ENCODE measurements at places on chromosomes 11 and 22.

DNA sequence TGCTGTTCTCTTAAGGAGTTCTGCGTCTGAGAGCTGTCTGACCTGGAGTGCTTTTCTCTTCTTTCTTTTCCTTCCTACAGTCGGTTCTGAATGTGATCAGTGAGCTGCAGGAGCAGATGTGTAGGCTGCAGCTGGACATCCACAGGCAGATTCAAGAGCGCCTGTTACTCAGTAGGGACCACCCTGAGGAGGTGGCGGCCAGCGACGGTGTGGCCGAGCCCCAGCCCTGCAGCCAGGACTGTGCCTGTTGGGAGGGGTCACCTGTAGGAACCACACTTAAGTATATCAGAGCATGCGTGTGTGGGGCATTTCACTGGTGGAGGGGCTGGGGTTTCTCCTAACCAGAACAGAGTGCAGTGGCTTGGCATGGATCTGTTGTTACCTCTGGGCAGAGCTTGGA, 56.3 kb downstream of the CYB5R2 start:
- DNase-seq, result no peak

- no peak for DNase-seq
Observed at GRCh38 chr11:135008001-135008405, 596.0 kb upstream of the B3GAT1 start.

- DNase-seq, result no peak
Observed at GRCh38 chr11:87030458-87031054, 7.2 kb upstream of the TMEM135 start.

DNA sequence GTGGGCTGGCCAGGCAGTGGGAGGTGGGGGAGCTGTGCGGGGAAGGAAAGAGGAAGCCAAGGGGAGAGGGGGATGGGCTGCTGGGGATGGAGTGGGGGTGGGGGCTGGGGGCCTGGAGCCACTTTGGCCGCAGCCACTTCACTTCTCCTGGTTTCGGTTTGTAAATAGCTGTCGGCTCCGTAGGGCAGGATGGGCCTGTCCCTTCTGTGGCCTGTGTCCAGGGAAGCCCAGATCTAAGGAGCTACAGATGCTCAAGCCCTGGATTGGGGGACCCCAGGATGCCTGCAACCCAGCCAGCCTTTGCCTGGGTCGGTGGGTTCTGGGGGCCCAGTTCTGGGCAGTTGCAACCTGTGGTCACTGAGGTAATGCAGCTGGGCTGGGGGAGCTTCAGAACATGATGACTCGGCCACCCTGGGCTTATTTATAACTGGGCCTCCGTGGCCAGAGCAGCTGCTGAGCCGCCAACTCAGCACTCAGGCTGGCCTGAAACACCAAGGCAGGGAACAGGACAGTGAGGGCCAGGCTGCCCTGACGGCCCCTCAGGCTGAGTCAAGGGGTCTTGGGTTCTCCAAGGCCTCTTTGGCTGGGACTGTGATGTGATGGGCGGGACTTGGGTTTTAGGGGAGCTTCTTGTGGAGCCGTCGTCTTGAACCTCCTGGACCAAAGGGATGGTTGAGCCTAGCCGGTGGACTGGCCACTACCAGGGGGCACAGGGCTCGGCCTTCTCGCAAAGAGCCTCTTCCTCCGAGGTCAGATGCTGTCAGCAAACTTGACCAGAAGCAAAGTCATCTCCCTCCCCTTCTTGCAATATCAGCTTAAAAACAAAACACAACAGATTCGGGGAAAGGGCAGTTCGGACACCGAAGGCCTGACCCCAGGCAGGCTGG, 15.0 kb upstream of the SLC39A13 start:
- DNase-seq, result no peak

GRCh38 chr11:104221455-104221854, 57.5 kb upstream of the PDGFD start:
- DNase-seq, result no peak

- DNase-seq, result no peak
Observed at GRCh38 chr11:20005747-20006146, 154.5 kb downstream of the DBX1 start.

GRCh38 chr11:126212089-126212660, 593 bp downstream of the FAM118B start:
- DNase-seq, result no peak

DNA sequence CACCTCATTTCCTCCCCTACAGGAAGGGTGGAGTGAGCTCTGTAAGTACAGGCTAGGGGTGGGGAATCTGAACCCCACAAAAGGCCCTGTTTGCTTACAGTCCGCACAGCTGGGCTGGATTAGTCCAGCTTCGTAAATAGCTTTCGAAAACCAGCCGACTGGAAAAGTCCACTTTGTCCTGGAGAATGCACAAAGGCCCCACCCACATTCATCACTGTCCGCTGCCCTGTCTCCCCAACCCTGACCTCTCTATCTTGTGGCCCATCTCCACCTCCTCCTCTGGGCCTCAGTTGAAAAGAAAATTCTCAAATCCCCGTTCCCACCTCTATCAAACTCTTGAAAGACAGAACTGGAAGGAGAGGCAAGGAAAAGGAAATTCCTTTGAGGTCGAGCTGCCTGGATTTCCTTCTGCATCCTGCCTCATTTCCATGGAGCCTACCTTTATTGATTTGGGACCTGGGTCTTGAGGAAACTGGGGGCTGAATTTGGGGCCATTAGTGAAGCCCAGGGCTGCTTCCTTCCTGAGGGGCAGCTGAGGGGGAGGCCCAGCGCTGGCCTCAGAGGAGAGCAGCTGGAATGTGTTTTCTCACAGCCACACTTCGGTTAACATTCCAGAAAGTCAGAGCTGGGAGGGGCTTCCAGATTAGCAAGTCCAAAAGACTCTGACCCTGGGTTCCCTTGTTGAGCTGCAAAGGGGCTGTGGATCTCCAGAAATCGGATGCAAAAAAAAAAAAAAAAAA, 147.6 kb downstream of the FBXO7 start:
- DNase-seq, result no peak

GRCh38 chr22:30948930-30949342, 19.6 kb downstream of the MORC2 start:
- DNase-seq, result no peak

DNA sequence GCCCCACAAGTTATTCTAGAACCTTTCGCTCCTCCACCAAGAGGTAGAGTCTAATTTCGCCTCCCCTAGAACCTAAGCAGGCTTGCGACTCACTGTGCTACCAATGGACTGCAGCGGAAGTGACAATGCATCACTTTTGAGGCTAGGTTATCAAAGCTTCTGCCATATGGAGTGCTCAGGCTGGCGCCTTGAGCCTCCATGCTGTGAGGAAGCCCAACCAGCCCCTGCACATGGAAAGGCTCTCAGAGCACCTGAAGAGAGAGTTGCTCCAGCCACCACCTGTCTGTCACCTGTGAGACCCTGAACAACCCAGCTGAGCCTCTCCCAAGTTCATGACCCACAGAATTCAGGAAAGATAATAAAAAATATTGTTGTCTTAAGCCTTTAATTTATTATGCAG, 29.3 kb upstream of the CBX7 start:
- DNase-seq, result no peak

GRCh38 chr22:27751277-27752070, 50.1 kb downstream of the MN1 start:
- DNase-seq, result no peak

DNA sequence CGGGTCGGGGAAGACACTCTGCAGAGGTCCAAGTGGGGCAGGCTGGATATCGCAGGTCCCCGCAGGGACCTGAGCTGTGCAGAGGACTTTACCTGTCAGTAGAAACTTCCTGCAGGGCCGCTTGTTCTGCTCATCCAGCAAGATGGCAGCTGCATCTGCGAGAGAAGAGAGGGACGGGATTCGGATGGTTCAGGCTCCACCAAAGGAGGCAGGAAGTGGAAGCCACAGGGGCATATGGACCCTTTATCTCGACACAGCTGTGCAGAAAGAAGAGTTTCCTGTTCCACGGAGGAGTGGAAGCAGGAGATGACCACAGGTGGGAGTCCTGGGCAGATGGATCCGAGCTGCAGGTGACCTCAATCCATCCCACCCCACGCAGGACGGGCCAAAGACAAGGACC, 22.5 kb downstream of the CABP7 start:
- no peak for DNase-seq

GRCh38 chr11:33899400-33900037, 7.6 kb upstream of the LMO2 start:
- no peak for DNase-seq

- no peak for DNase-seq
Observed at GRCh38 chr11:58866788-58867187, 22.3 kb upstream of the GLYATL2 start.

DNA sequence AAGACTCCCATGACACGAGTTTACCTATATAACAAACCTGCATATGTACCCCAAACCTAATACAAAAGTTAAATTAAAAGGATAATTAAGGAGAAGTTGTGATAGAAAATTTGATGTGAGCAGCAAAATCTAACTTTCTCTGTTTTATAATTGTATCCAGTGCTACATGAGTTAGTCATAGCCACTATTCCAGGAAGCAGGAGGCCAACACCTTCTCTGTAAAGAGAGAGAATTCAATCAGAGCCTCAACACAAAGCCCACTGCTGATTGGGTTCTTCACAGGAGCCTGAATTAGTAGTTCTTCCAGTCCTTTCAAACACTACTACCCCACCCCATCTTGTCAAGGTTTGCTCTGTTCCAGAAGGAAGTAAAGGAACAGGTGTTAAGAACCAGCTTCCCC, 84.2 kb downstream of the BLID start:
- DNase-seq, result no peak

GRCh38 chr11:47107744-47108143, 68.9 kb downstream of the ARFGAP2 start:
- no peak for DNase-seq

- DNase-seq, result no peak
Observed at GRCh38 chr11:528166-528814, 7.1 kb downstream of the HRAS start.

DNA sequence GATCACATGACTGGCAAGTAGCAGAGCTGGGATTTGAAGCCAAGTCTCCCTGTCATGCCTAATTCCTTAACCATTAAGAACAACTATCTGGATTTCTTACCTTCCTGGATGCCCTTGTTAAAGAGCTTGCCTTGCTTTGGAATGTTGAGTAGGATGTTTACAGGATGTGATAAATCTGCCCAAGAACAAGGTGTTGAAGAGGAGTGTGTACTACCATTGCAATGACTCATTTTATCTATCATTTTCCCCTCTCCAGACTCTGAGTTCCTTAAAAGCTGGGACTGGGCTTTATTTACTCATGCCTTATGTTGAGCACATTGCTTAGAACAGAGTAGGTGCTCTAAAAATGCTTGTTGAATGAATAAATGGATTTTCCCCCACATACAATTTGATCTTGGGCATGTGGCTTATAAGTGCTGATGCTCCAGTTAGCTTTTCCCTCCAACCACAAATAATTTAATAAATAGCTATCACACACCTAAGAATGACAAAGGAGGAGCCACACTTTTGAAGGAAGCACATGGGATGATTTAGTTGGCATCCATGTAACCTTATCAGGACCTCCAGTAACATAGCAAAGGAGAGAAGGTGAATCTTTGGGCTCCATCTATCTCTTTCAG, 268.6 kb upstream of the SESN3 start:
- DNase-seq, result no peak

DNA sequence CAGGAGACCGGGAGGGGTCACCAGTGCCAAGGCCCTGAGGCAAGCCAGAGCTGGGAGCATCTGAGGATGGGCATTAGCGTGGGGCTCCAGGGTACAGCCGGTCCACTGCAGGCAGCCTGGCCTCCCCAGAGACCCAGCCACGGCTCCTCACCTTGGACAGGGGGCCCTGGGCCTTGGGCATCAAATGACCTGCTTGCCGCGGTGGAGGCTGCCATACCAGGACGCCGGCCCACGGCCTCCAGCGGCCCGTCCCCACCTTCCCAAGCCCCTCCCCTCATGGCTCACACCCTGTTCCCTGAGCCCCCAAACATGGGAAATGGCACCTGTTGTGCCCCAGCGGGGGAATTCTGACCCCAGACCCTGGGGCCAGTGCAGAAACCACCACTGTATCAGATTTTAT, 12.7 kb upstream of the RTN4R start:
- no peak for DNase-seq

- no peak for DNase-seq
Observed at GRCh38 chr11:38425578-38425977, 1827.5 kb upstream of the RAG2 start.

GRCh38 chr11:25734591-25735211, 597.2 kb upstream of the ANO3 start:
- no peak for DNase-seq

DNA sequence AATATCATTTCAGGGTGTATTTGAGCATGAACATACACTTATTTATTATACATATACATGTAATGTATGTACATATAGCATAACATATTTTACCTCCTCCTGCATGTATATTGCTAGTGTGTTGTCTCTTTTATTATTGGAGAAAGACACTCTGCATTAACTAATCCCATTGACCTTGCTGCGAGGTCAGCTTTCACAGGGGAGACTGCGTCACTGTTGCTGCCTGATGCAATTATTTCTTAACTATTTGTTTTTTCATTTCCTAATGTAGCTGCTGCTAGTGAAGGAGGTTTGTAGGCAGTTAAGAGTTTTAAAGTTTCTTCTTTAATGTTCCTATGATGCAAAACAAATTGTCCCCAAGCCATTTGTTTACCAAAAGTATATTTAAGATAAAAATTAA, 185.4 kb upstream of the CNTN5 start:
- no peak for DNase-seq

GRCh38 chr11:127281534-127281933, 281.0 kb upstream of the KIRREL3 start:
- DNase-seq, result no peak

DNA sequence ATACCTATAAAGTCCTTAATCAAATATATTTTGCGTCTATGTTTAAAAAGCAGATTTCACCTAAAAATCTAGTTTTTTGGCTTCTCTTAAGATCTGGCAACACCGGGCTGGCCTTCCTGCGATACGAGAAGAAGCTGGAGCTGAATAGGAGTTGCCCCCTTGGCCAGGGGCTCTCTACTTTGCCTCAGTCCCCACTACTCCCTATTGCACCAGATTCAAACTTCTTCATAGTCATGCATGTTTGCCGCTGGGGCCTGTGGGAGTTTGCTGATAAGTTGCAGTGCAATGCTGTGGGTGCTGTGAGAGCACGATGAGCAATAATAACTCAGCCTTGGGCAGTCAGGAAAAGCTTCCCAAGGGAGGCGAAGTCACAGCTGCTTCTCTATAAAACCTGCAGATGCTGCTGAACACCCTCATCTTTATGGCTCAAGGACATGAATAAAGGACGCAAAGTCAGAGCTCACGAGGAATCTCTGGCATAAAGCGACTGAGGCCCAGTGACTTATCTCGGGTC, 15.2 kb upstream of the EIF3D start:
- no peak for DNase-seq

DNA sequence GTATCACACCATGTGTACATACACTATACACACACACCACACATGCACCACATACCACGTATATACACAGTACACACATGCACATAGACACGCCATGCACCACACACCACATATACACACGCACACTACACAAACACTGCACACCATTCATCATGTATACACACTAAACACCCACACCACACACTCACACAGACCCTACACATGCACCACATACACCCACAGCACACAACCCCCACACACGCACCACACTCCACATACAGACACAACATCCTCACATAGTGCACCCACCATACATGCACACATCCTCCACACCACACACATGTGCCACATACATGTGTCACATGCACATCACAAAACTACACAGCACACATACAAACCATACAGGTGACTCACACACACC, 397.1 kb downstream of the TBC1D22A start:
- DNase-seq, result no peak
